ENCODE measurements at places on chromosomes 4 and X. TPM values are rescaled to one million over a fixed set of nuclear protein-coding genes. Genes with fewer than 3 reads are reported as not detected.

Gene GAGE2A
- total RNA-seq: not detected

Gene FANCB
- total RNA-seq: 0.74 TPM

Gene ZFYVE28
- total RNA-seq: 11.3 TPM

Gene HMX1
- not detected for total RNA-seq

Gene RAB33A
- total RNA-seq: 0.98 TPM

Gene HTN3
- not detected for total RNA-seq

Gene FRG1
- total RNA-seq: 36.1 TPM

Gene MAMLD1
- total RNA-seq: 3.2 TPM

Gene FGFBP2
- 2.9 TPM for total RNA-seq

Gene SLITRK4
- total RNA-seq: 3.2 TPM

Gene TAF7L
- total RNA-seq: 2.5 TPM

Gene GRK4
- total RNA-seq: 2.7 TPM

Gene CFAP99
- not detected for total RNA-seq

Gene JAKMIP1
- 5.2 TPM for total RNA-seq

Gene CPZ
- total RNA-seq: 26.3 TPM

Gene TEX11
- not detected for total RNA-seq

Gene TLR7
- total RNA-seq: not detected

Gene TCEAL1
- total RNA-seq: 93.1 TPM

Gene FRMD7
- not detected for total RNA-seq

Gene EDA
- 6.1 TPM for total RNA-seq
